H4 (cell line): ENCODE measurements at places on chromosomes 5 and 9.

GRCh38 chr5:55454282-55454681, 80.5 kb downstream of the PLPP1 start:
- DNase-seq: no peak

DNA sequence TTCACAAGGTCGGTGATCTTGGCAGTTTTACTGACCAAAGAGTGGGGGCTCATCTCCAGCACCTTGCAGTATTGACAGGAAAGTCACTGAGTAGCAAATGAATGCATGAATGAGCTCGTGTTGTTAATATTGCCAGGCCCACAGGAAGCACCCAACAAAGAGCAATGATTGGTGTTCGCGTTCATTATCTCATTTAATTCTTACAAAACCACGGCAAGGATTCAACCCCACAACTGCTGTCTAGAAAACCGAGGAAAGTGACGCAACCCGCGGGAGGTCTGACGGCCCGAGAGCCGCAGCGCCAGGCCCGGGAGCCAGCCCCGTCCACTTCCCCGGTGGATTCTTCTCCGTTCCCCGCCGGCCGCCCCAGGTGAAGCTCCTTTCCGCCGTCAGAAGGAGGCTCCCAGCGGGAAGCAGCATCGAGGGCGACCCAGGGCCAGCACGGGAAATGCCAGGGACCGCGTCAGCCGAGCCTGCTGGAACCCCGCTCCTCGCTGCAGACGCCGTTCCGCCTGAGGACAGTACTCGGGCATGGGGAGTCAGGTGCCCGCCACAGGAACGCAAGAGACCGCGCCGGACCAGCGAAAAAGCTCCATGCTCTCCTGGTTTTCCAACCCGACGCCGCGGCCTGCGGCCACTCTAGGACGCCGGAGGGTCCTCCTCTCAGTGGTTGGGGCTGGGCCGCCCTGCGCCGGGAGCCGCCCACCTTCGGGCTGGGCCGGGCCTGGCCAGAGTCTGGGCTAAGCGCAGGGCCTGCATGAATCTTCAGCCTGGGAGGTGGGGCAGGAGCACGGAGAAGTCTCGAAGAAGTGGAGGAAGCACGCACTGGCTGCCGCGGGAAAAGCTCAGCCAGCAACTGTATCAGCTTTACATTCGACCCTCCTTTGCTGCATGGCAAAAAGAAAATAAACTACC, 19.8 kb upstream of the FER start:
- peak; percentile 91 for DNase-seq

DNA sequence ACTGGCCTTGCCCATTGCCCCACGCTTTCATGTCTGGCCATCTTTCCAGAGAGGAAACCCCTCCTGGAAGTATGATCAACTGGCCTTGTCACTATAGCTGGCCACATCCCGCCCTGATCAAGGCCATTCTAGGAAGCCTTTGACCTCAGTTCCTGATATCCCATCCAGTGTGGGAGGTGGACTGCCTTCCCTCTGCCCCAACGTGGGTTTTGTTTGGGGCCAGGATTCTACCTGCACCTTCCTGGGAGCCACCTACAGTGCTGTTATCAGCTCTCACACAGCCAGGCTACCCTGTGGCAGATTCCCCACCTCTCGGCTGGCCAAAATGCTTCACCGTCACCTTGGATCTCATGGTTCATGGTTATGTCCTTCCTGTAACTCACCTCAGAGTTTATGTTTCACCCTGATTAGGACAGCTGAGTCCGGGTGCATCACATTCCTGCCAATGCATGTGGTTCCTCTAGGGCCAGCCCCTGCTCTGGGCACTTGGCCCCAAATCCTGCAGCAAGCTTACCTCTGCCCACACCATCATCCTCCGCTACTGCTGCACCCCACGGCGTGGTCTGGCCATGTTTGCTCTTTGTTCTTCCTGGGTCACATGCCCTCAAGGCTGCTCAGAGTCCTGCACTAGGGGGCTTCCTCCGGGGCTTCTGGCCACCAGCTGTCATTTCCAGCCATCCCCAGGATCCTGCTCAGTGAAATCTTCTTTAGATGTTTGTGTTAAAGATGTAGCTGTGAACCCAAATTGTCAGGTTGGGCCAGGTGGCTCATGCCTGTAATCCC, 24.2 kb upstream of the S1PR3 start:
- DNase-seq: no peak

GRCh38 chr9:109408759-109409462, 88.1 kb upstream of the EPB41L4B start:
- DNase-seq: no peak

- no peak for DNase-seq
Measured at GRCh38 chr5:58582019-58582802, 664 bp upstream of the RAB3C start.

DNA sequence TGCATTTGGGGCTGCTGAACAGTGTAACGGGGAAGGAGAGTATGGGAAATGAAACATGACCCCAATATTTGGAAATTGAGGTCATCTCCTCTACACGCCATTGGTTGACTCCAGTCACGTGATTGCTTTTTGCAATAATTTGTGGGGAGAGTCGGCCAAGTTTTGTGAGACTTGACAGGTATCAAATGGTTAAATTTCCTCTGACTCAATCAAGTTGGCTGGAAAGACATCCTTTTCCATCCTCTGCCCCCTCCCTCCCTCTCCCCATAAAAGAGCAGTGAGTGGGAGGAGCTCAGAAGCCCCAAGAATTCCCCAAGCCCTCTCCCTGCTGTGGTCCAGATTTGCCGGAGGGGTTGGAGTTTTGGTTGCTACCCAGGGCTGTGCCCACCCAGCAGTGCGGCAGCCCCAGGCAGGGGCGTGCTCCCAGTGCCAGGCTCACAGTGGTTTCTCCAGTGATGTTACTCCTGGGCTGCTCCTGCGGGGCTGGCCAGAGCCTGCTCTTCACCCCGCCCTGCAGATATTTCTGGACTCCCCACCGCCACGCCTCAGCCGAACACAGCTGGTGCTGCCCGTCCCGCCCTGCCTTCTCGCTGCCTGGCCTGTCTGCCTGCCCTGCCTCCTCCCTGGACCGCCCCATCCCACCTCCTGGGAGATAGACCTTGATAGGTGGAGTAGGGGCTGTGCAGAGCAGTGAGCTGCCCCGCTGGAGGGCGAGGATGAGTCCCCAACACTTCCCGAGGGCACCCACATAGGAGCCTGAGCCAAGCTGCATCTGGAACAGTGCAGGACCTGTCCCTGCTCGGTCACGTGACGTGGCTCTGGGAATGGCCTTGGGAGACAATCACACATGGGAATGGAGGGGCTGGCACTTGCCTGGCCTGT, 3.4 kb downstream of the COL5A1 start:
- peak; percentile 96 for DNase-seq

GRCh38 chr9:89048616-89049015, 57.3 kb downstream of the S1PR3 start:
- DNase-seq: no peak

DNA sequence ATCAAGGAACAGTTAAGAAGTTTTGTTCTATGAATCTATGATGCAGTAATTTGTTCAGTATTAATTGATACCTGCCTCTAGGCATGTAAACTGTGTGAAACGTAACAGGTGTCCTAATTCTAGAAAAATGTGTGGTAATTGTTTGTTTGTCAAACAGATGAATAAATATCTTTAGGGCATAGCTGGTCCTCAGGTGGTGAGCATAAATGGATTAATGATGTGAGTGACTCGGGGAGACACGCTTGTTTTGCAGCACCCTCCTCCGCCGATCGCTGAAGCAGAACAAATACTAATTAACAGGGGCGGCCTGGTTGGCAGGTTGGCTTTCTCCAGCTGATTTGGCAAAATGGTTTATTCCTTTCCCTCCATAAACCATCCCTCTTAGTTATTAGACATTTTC, 88.8 kb downstream of the TLE4 start:
- DNase-seq: no peak

DNA sequence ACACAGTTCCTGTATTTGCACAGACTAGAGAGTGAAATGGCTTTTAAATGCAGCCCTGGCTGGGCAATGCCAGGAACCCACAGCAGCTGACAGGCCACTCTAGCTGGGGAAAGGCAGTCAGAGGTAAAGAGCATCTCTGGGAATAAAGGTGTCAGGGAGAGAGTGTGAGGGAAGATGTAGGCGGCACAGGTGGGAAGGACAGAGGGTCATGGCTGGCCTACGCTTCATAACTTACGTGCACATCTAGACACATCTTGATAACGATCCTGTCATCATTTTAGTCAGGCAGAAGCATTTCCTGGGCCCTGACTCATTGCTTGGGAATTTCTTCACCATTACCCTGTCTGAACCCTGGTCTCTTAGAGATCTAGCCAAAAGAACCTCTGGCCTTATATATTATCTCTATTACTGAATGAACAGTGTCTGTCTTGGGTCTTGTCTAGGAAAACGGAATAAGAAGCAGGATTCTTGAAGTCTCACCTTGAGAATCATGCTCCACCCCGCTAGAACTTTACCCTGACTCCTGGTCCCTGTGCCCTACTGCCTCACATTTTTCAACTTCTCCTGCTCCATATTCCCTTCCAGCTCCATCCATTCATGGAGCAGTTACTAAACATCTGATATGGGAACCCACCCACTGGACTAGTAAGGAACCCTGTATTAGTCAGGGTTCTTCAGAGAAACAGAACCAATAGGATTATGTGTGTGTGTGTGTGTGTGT, 106.4 kb upstream of the ELL2 start:
- peak; percentile 76 for DNase-seq

DNA sequence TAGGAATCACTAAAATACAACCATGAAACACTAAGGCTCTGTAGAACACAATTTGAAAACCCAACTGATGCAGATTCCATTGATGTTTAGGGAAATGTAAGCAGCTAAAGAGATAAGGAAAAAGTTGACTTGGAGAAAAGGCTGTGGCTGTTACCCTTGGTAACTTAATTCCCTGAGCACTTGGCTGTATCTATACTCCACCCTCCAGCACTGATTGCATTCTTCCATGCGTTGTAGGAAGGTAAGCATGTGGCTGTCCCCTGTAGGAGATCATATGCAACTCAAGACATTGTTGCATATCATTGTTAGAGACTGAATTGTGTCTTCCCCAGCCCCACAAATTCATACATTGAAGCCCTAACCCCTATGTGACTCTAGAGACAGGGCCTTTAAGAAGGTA, 184.5 kb downstream of the CEMIP2 start:
- DNase-seq: no peak

DNA sequence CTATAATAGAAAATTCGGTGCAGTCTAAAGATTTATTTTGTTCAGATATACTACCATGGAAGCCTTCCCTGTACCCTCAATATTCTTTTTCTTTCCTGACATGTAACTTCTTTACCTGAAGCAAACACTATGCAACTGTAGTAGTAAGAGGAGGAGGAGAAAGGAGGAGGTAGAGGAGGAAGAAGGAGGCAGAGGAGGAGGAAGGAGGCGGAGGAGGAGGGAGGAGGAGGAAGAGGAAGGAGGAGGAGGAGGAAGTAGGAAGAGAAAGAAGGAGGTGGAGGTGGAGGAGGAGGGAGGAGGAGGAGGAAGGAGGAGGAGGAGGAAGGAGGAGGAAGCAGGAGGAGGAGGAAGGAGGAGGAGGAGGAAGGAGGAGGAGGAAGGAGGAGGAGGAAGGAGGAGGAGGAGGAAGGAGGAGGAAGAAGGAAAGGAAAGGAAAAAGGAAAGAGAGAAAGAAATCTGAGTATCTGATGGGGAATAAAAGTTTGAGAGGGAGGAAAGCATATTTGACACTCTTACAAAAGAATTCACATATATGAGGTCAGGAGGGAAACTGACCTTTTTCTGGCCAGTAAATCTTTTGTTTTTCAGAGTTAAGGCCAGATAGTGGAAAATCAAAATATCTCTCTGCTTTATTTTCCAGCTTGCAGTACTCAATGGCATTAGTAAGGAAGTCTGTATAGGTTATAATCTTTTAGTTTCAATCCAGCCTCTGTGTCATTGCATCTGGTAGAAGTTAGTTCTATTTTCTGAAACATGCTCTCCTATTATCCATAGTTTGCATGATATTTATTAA, 114.5 kb upstream of the LPAR1 start:
- DNase-seq: no peak

DNA sequence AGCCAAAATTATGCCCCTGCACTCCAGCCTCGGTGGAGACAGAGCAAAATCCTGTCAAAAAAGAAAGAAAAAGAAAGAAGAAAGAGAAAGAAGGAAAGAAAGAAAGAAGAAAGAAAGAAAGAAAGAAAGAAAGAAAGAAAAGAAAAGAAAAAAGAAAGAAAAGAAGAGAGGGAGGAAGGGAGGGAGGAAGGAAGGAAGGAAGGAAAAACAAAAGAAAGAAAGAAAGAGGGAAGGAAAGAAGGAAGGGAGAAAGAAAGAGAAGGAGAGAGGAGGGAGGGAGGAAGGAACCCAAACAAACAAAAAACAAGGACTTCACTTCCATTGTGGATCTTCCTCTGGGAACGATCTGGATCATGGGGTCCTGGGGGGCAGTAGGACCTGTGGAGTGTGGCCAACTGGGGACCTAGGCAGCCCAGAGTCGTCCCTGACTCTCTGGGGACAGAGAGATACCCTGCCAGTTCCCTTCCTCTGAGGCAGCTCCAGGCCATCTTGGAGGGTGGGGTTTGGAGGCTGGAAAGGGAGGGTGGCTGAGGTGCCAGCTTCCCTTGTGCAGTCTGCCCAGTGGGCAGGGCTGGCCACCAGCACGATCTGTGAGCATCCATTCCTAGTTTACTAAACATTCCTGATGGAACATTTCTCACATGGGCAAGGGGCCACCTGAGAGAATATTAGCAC, 216.8 kb downstream of the PAX5 start:
- no peak for DNase-seq

DNA sequence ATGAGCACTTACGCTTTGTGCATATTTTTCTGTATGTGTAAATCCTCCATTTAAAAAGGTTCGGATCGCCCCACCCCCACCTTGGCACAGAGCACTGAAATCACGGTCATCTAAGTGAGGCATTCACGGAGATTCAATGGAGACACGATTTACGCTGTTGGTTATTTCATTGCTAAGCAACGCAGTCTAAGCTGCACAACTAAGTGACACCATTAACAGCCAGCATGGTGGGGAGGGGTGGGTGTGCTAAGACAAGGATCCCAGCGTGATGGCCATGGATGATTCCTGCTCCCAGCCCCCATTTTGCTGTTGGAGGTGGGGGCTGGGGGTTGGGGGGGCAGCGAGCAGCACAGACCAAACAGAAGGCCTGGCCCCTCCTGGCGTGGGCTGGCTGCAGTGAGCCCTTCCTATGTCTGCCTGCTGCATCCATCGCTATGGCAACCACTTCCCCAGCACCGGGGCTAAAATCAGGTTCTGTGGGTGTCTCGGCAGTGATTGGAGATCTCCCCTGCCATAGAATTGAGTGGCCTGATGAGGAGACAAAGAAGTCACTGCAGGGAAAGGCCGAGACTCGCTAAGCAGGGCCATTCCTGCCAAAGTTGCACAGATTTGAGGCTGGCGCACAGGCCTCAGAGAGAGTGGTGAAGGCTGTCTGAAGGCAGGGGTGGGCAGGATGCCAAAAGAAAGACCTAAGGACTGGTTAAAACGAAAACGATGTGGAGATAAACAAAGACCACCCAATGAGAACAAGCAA, 14.3 kb upstream of the MARCHF6 start:
- no peak for DNase-seq

DNA sequence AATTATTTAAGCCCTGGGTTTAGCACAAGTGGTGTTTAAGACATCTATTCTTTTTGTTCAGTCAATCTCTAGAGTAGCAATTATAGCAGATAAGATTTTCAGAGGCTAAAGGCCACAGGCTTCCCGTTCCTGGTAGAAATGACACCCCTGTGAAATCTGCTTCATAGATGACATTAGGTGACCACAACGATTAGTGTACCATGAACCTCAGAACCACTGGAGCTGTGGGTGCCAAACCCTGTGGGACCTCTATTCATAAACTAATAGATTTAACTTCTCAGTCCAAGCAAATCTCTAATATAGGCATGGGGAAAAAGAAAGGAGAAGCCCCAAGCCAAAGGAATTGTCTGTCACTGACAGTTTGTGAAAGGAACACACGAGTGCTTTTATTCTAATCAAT, 207.4 kb downstream of the ARRDC3 start:
- DNase-seq: no peak

GRCh38 chr5:57891443-57891842, 408.8 kb upstream of the ACTBL2 start:
- no peak for DNase-seq

- DNase-seq: no peak
Measured at GRCh38 chr5:65173130-65173525, 308.6 kb downstream of the ADAMTS6 start.
